ENCODE measurements at places on chromosomes 2 and 18. TPM values are rescaled to one million over a fixed set of nuclear protein-coding genes. Genes with fewer than 3 reads are reported as not detected.

Gene CD8B2
- not detected for total RNA-seq

- no peak for DNase-seq
These were observed 29.4 kb upstream of the IGFBP2 start for GRCh38 chr2:216603884-216604245.

GRCh38 chr18:49061239-49061990 is 110.7 kb upstream of the SMAD7 start:
- no peak for DNase-seq

DNA sequence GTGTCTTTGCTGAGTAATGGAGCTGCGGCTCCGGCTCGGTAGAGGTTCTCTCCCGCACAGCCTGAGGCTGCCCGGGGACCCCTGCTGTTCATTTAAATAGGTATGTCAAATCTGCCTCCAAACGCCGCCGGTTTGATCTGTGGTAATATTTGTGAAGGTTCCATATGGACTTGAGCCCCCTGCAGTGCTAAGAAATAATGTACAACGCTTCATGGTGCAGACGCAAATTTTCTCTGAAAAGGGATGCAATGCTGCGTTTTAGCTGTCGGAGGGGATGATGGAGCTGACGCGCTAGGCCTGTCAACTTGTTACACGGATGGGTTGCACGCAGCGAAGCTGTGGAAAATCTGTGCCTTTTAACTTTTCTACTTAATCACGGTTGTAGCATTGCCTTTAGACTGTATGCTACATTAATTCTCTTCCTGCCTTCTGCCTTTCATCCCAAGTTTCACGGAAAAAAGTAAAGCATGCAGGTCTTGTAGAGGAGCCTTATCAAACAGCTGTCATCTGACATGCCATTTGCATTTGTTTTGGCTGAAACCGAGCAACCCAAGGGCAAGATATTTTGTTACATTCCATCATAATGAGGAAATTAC is 43.2 kb downstream of the MRPS9 start:
- no peak for DNase-seq

DNA sequence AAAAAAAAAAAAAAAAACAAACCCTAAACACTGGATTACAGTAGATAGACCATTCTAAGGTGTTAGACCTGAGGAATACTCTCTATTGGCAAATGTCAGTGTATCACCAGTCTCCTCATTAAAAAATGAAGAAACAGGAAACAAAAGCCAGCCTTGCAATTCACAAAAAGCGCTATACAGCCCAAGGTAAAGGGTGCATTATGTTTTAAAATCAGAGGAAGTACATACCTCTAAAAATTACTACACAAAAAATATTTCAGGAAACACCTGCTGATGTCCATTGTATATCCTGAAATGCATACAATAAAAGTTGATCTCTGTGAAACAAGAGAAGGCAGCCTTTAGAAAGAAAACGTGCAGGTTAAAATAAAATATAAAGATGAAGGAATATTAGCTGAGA is 54.9 kb upstream of the TSPYL6 start:
- no peak for DNase-seq

All from Caki2 (cell line).